Stimulated activated CD4-positive, alpha-beta T cell treated with anti-CD3 and anti-CD28 coated beads, Interleukin-2, amount 100 ng/mL, for 4 hours (primary cell): ENCODE measurements at places on chromosomes 16 and 17.
A peak's percentile ranks its signal among the peaks of the same experiment; 100 is the strongest.

DNA sequence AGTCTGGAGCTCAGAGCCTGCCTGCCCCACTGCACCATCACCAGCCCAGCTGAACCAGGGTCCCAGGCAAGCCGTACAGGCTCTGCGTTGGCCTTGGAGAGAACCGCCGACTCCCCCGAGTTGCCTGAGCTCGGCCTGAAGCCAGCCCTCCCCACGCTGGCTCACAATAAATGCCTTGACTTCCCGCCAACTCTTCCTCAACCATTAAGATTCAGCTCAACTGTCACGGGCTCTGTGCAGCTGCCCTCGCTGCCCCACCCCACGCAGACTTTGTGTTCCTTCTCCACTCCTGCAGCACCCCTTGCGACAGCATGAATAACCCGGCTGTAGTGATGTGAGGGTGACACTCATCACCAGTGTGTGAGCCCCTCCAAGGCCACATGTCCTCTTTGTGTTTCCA is 4.8 kb upstream of the QPRT start:
- no peak for DNase-seq

DNA sequence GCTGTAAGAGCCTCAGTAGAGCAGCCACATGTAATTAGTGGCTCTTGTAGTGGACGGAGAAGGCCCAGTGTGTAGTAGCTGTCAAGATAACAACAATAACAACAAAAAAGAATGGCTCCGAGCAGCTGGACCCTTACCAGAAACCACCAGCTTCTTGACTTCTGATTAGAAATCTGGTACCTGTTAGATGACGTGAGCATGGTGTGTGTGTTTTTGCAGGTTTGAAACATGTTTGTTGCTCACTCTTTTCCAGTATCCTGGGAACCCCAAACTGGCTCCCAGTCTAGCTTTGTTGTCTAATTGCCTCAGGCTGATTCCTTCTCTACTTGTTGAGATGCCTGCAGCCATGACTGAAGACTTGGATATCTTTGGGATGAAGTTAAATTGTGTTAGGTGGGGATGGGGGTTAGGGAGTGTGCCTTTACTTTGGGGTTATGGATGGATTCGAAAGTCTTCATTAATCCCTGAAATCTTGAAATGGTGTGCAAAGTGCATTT is 21.0 kb downstream of the IGF2BP1 start:
- no peak for DNase-seq

DNA sequence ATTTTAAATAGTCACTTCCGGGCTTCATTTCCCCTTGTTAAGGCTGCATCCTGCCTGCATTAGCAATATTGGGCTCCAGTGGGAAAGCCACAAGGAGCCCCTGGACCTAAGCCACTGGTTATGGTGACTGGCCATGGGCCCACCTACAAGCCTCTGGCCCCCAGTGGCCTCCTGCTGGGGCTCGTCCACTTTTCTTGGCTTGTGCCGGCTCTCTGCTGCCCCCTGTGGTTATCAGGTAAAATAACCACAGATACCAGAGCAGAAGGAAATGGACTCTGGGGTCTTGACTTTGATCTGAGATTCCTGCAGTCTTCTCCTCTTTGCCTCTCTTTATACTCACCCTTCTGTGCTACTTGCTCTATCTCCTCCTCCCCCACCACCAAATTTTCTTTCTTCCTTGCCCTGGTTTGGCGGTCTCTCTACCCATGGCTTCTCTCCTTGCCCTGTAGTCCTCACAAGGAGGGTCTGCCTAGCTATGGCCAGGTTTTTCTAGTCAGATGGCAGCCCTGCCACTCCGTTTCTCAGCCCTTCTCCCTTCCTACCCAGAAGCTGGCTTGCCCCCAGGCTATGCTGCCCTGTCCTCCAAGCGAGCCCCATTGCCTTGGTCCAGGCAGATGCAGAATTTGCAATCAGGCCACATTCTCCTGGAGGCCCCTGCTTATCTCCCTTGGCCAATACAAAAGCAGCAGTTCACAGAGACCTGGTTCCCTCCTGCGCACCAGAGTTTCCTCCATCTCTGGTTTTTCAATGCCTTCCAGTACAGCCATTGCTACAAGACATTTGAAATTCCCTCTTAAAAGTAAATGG is 82.9 kb upstream of the RCVRN start:
- no peak for DNase-seq

- no peak for DNase-seq
These were observed 186.6 kb upstream of the SALL1 start for GRCh38 chr16:51337662-51338061.

- no peak for DNase-seq
These were observed 28.3 kb downstream of the TMEM100 start for GRCh38 chr17:55694286-55694910.

GRCh38 chr17:78479369-78479768 is 97.8 kb downstream of the DNAH17 start:
- no peak for DNase-seq

DNA sequence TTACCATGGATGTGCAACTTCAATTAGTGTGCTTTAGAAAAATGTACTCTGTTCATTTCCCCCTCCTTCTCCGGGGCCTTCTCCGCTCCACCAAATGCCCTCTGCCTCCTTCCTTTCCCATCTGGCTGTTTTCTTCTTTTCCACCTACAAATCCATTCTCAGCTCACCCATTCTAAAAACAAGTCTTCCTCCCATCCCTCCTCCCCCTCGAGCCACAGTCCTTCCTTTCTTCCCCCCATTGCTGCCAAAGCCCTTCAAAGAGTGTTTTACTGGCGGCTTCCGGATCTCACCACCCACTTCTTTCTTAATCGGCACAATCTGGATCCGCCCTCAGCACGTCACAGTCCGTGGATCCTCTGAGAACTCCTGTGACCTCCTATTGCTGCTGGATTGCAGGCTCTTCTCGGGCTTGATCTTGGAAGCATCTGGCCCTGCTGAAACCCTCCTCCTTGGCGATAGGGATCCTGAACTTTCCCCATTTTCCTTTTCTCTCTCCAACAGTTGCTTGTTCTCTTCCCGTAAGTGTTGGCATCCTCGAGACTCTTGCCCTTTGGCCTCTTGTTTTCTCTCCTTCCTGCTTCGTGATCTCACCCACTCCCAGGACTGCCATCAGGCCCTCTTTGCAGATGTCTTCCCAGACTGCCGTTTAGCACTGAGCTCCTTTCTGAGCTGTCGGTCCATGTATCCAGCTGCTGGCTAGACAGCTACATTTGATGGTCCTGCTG is 36.0 kb upstream of the FBXO47 start:
- DNase-seq = peak; percentile 33

DNA sequence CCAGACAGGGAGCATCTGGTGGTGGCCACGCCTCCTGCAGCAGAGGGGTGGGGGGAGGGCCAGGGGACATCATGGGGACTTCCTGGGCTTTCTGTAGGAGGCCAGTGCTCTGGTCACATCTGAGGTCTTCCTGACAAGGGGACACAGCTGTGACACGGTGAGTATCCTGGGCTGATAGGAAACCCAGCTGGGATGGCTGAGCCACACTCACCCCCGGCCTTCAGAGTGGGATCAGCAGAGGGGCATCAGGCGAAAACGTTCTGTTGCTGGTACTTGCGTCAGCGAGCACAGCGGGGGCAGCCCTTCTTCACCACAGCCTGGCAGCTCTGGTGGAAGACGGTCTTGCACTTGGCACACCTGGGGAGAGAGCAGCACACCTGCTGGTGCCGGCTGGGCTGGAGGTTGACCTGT is 122.9 kb upstream of the SMURF2 start:
- no peak for DNase-seq

GRCh38 chr17:16879686-16880085 is 92.2 kb downstream of the TNFRSF13B start:
- no peak for DNase-seq

- DNase-seq = no peak
These were observed 13.8 kb upstream of the KRTAP9-2 start for GRCh38 chr17:41212524-41213169.

DNA sequence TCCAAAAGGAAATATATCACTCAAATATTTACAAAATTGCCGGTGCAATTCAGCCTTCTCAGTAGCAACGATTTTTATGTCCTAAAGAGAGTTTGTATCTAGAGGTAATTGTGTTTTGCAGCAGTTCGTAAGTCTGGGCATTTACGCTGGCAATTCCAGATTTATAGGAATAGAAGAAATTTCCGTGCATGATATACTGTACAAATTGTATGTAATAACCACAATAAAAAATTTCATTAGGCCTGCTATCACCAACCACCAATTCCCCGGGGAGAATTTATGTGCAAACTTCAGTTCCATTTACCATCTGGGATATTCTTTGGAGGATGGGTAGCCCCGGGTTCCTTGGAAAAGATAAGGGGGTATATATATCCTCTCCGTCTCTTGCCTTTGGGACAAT is 401.5 kb downstream of the TMEM114 start:
- DNase-seq = no peak

- no peak for DNase-seq
These were observed 57.2 kb upstream of the GSE1 start for GRCh38 chr16:85555719-85556455.

GRCh38 chr16:23679986-23680336 is 1.3 kb downstream of the PLK1 start:
- DNase-seq = no peak

DNA sequence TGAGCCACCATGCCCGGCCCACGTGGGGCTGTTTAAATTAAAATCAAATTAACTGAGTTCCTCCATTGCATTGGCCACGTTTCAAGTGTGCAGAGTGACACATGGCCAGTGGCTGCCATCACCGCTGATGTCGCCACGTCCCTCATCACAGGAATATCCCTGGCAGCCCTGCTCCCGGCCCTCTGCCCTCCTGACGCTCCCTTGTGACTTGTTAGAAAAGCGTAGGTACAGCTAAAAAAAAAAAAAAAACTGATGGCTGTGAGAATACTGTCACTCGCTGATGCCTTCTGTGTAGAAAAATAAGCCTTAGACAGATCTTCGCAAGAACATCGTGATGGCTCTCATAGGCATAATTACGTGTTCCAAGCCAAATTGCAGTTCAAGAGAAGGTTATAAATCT is 21.7 kb downstream of the CARHSP1 start:
- DNase-seq = no peak

DNA sequence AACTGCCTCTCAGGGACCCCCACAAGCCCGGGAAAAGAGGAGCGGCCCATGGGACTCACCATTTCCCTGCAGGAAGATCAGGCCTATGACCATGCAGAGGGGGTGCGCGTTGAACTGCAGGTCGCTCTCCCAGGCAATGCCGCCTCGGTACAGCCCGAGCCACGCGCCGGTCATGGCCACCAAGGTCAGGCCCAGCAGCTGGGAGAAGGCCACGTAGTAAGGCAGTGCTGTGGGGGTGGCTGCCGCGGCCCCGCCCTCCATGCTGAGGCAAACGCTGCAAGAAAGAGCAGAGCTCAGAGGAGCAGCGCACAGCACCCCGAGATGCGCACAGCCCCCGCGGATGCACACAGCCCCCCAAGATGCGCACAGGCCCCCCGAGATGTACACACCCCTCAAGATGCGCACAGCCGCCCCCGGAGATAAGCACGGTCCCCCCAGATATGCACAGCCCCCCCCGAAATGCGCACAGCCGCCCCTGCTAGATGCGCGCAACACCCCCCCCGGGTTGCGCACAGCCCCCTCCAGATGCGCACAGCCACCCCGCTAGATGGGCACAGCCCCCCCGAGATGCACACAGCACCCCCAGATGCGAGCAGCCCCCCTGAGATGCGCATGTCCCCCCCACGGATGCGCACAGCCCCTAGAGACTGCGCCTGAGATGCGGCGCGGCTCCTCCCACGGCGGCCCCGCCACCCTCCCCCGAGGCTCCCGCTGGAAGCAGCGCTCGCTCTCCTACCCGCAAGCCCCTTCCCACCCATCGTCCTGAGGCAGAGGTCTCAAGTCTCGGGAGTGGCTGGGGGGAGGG is 8.6 kb downstream of the CYB561 start:
- no peak for DNase-seq

GRCh38 chr16:27290562-27290961 is 22.0 kb upstream of the NSMCE1 start:
- DNase-seq = no peak

DNA sequence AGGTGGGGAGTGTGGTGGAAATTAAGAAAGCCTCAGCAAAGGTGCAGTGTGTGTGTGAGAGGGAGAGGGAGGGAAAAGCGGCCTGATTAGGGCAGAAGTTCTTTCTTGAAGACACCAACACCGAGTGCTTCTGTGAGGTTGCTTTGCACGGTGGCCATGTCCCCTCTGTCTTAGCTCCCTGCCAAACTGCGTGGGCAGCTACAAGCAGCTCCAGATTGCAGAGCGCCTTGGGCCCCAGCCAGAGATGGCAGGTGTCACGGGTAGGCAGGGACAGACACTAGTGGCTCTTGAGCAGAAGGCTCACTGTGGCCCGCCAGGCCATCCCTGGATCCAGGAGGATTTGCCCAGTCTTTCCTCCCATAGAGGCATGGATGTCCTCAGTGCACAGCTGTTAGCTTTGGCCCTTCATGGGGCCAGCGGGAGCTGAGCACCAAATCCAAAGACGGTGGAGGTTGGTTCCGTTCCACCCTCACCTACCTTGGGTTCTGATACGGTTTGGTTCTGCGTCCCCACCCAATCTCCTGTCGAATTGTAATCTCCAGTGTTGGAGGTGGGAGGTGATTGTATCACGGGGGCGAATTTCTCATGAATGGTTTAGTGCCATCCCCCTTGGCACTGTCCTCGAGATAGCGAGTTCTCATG is 21.4 kb downstream of the KIAA0513 start:
- DNase-seq = no peak

- no peak for DNase-seq
These were observed at the start of gene OTOP3 for GRCh38 chr17:74935585-74936469. TSS of gene OTOP3 (plus strand) at chr17:74935898. CDS start at chr17:74935922, 24 bp downstream.

DNA sequence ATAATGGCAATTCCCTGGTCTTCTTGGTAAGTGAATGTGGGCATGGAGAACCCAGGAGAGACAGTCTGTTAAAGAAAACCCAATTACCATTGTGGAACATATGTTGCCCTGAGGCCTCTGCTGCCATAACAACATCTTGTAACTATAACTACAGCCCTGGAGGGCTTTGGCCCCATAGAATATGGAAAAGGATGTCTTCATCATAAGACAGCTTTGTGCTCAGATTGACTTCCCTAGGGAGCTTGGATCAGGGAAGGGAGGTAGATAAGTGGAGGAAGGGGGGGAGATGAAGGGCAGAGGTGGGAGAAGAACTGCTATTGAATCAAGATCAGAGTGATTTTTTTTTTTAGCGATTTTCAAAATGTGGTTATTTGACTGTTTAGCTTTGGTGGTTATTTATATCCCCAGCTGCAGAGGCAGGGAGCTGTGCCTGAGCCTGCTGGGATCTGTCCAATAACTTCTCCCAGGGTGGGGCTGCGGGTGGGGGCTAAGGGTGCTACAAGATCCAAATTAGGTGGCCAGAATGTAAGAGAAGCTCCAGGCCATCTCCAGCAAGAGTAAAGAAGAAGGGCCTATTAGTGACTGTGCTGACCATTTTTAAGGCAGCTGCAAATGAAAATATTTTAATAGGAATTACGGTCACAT is 5.3 kb upstream of the KAT7 start:
- no peak for DNase-seq

- no peak for DNase-seq
These were observed 29.3 kb upstream of the CIBAR2 start for GRCh38 chr16:85141491-85142128.

- DNase-seq = peak; percentile 53
These were observed at the start of gene ITGB4 for GRCh38 chr17:75720656-75721462. TSS of gene ITGB4 (plus strand) at chr17:75721459. CDS start at chr17:75724704, 3,245 bp downstream.

DNA sequence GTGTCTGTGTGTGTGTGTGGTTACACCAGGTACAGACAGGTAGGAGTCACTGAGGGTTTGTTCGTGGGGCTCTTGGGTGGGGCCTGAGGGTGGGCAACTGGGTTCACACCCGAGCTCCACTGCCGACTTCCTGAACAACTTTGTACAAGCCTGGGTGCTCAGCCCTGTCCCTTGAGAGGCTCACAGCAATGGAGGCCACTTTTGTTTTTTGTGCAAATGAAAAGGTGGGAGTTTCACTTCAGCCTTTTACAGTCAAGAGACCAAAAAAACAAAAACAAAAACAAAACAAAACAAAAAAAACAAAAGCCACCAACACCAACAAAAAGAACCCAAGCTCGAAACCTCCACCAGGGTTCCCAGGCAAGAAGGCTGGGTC is 2.4 kb downstream of the RHBDF2 start:
- no peak for DNase-seq

GRCh38 chr17:36506249-36506826 is 19.9 kb downstream of the ZNHIT3 start:
- DNase-seq = no peak
